ENCODE measurements at places on chromosomes 4 and X. TPM values are rescaled to one million over a fixed set of nuclear protein-coding genes. Genes with fewer than 3 reads are reported as not detected.

RPL36A gene
- 872 TPM for total RNA-seq

CLIC2 gene
- 8.8 TPM for total RNA-seq

PLXNB3 gene
- 4.2 TPM for total RNA-seq

ARHGAP4 gene
- 93.9 TPM for total RNA-seq

SPANXC gene
- not detected for total RNA-seq

PLAC1 gene
- not detected for total RNA-seq

CXXC4 gene
- not detected for total RNA-seq

SSX3 gene
- total RNA-seq, result not detected

ARHGAP6 gene
- total RNA-seq, result 8.5 TPM

PPA2 gene
- total RNA-seq, result 154 TPM

RHOXF1 gene
- not detected for total RNA-seq

TXK gene
- total RNA-seq, result not detected

INPP4B gene
- 40.2 TPM for total RNA-seq

APLN gene
- not detected for total RNA-seq

INTU gene
- 2.0 TPM for total RNA-seq

KLHL13 gene
- 8.0 TPM for total RNA-seq

RAB9B gene
- total RNA-seq, result not detected

KCTD8 gene
- total RNA-seq, result 21.4 TPM

AFF2 gene
- total RNA-seq, result not detected

AIMP1 gene
- 21.4 TPM for total RNA-seq

MAGEB1 gene
- total RNA-seq, result not detected

NUP62CL gene
- not detected for total RNA-seq

SAGE1 gene
- total RNA-seq, result not detected

BST1 gene
- not detected for total RNA-seq

SULT1E1 gene
- not detected for total RNA-seq

RNF150 gene
- total RNA-seq, result 37.1 TPM

PAGE5 gene
- total RNA-seq, result not detected

HMGN5 gene
- total RNA-seq, result 2.9 TPM

CXorf65 gene
- not detected for total RNA-seq

EPHA5 gene
- 0.87 TPM for total RNA-seq

ERCC6L gene
- total RNA-seq, result 2.6 TPM

TKTL1 gene
- total RNA-seq, result not detected

LONRF3 gene
- 79.1 TPM for total RNA-seq

FRMD7 gene
- not detected for total RNA-seq

COL25A1 gene
- total RNA-seq, result not detected

P2RY8 gene
- total RNA-seq, result 1.9 TPM

RXFP1 gene
- total RNA-seq, result not detected

S100P gene
- total RNA-seq, result not detected

CYLC1 gene
- not detected for total RNA-seq

IGFBP7 gene
- total RNA-seq, result 395 TPM

PRICKLE3 gene
- 41.4 TPM for total RNA-seq

ABCG2 gene
- 6.4 TPM for total RNA-seq

ATRX gene
- 215 TPM for total RNA-seq

NUDT11 gene
- 0.45 TPM for total RNA-seq

HELT gene
- not detected for total RNA-seq

MAGEA2 gene
- not detected for total RNA-seq

EVC2 gene
- 11.7 TPM for total RNA-seq

ARR3 gene
- total RNA-seq, result not detected

LRP2BP gene
- total RNA-seq, result not detected

CXCL10 gene
- not detected for total RNA-seq

SPANXB1 gene
- not detected for total RNA-seq
